Choroid plexus epithelial cell (primary cell): ENCODE measurements at places on chromosomes 2 and 18.

DNA sequence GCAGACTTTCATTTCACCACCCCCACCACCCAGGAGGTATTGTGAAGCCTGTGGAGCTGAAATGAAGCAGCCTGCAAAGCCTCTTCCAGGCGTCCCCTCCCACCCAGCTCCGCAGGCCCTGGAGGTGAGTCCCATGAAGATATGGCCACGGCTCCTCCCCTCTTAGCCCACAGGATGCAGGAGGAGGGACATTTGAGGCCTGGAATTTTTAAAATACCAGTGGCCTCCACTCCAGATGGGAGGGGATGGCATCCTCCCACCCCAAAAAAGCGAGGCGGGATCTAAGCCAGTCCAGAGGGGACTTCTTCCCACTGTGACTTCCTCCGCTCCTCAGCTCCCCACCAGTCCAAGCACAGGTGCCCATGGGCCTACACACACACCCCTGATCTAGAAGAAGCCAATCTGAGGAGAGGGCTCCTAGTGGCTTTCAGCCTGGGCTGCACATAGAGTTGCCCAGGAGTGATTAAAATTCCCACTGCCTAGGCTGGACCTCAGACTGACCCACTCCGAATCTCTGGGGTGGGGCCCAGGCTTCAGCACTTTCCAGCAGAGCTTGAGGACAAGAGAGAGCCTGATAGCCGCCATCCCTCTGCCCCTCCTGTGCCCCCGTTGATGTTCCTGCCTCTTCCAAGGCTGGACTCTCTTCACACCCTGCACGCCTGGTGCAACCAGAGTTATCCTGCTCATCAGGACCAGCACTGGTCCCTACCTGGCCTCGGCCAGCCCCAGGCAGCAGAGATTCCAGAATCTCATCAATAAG lies 206.9 kb downstream of the TNS1 start:
- no peak for DNase-seq

GRCh38 chr2:218981881-218982585 lies 3.0 kb downstream of the FEV start:
- no peak for DNase-seq

DNA sequence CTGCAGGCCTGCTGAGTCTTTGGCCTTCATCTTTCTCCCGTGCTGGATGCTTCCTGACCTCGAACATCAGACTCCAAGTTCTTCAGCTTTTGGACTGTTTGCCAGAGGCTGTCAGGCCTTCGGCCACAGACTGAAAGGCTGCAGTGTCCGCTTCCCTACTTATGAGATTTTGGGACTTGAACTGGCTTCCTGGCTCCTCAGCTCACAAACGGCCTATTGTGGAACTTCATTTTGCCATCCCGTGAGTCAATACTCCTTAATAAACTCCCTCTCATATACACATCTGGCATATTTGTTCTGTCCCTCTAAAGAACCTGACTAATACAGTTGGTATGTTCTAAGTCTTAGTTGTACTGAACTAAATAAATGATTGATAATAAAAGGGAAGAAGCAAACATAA lies 702.8 kb upstream of the LINC00305 start:
- DNase-seq: no peak

GRCh38 chr2:235858881-235859280 lies 309.3 kb downstream of the GBX2 start:
- no peak for DNase-seq

GRCh38 chr2:146027156-146027555 lies 1507.2 kb upstream of the ZEB2 start:
- no peak for DNase-seq

DNA sequence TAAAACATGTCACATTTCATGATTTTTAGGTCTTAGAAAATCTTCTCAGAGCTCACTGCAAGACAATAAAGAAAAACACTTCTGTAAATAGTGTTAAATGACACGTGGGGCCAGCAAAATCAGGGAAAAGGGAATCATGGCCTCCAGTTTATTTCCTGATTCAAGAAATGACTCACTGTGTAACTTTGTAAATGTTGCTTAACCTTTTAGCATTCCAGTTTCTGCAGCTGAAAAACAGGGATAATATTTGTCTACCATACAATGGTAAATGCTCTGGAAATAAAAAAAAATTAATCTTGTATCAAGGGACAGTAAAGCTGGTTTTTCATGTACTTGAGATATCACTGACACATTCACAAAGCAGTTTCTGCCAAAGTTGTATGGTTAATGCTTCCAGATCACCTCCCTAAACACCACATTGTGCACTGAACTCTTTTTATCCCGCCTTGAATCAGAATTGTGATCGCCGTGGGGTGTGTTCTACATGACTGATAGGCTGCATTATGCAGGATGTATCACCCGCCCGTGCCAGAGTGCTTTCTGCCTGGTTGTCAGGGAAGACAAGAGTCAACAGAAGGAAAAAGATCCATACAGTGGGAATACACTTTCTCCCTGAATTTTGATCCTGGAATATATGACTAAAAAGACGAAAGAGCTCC lies 238.8 kb downstream of the IKZF2 start:
- DNase-seq: peak; percentile 67

GRCh38 chr2:195662138-195662537 lies 5.1 kb downstream of the SLC39A10 start:
- no peak for DNase-seq

GRCh38 chr2:220282236-220282635 lies 654.8 kb downstream of the SLC4A3 start:
- no peak for DNase-seq

DNA sequence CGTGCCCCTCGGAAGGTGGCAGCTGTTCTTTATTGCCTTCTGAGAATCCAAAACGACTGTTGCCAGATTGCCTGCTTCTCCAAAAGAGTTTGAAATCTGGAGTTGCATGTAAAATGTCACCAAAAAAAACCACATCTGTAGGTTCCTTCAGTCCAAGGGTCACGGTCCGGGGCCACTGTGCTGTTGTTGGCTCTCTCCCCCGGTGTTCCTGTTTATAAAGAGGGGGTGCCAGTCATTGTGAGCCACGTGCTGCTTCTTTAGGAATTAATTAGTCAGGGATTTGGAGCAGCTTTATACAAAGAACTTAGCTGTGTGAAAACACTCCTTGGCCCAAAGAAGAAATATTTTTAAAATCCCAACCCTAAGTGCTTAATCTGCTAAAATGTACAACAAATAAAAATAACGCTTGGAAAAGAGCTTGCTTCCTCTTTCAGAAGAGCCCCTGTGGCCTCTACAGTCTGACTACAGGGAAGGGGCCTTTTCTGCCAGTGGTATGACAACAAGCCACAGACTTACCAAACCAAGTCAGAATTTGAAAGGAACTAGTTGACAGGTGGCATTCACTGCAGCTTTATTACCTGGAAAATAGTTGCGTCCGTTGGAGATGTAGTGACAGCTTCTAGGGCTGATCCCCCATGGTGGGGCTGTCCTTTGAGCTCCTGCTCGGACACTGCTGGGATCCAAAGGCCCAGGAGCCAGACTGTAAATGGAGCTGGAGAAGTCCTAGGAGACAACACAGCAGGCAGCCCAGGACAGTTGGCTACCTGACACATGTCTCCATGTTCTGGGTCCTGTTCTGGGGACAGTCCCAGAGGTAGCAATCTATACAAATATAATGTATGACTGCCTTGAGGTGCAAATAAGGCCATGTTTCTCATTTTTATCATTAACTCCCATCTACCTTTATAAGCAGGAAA lies 84.5 kb upstream of the SLC1A4 start:
- no peak for DNase-seq

DNA sequence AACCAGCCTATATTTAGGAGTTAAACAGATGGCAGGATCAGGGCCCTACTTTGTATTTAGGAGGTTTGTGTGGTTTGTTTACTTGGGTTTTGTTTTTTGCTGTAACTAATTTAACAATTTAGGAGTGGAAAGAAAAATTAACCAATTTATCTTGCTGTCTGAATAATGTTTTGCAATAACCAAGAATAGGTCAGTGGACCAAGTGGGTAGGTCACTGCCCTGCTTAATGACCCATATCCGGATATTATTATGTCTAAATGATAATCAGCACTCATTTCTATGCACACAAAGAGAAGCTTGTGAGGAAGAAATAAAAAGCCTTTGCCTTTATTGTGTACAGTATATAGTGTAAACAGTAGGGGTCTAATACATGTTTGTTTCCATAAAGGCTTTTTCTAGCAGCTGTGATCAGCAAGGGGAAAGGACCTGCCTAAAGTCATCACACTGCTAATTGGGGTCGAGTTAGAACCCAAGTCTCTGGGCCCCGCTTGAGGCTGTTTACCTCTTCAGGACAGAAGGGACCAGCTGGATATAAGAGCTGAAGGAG lies 76.6 kb downstream of the TGOLN2 start:
- no peak for DNase-seq
